SHP77 treated with DMSO at 0.1 percent for 48 hours (cell line): ENCODE measurements at places on chromosomes 3 and 15.

- DNase-seq, result no peak
Observed at GRCh38 chr3:72744330-72744729, 103.9 kb downstream of the SHQ1 start.

- no peak for DNase-seq
Observed at GRCh38 chr15:98893401-98893800, 114.2 kb downstream of the PGPEP1L start.

- DNase-seq, result no peak
Observed at GRCh38 chr15:95520511-95520910, 810.0 kb upstream of the NR2F2 start.

GRCh38 chr3:88301273-88301995, 151.7 kb downstream of the C3orf38 start:
- DNase-seq, result no peak

GRCh38 chr3:136042608-136043221, 77.2 kb downstream of the PPP2R3A start:
- peak; percentile 16 for DNase-seq

- DNase-seq, result no peak
Observed at GRCh38 chr3:145698250-145698649, 462.7 kb downstream of the PLOD2 start.

GRCh38 chr3:117161816-117162215, 452.2 kb downstream of the TUSC7 start:
- no peak for DNase-seq

- DNase-seq, result no peak
Observed at GRCh38 chr3:155981669-155982068, 111.2 kb downstream of the GMPS start.

- DNase-seq, result no peak
Observed at GRCh38 chr15:76345880-76346668, 9.5 kb downstream of the ISL2 start.

DNA sequence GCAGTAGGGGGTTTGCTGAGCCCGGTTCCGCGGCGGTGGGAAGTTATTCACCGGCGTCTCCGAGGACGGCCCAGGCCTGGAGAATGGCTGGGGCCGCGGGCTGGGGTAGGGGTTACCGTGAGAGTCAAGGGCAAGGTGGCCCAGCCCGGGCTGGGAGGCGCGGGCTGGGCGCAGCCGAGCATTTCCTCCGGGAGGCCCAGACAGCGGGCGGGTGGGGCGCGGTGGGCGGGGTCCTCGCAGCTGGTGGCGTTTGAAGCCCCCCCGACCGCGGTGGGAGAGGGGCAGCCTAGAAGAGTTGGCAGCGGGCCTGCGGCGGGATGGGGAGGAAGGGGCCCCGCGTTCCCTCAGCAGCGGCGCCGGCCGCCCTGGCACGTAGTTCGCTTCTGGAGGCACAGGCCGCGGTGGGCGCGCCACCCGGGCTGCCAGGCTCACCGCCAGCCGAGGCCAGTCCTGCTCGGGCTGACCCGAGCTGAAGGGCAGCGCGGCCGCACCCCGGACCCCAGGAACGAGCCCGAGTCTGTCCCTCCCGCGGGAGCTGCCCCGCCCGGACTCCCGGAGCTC, 960 bp upstream of the KLF13 start:
- DNase-seq, result no peak

DNA sequence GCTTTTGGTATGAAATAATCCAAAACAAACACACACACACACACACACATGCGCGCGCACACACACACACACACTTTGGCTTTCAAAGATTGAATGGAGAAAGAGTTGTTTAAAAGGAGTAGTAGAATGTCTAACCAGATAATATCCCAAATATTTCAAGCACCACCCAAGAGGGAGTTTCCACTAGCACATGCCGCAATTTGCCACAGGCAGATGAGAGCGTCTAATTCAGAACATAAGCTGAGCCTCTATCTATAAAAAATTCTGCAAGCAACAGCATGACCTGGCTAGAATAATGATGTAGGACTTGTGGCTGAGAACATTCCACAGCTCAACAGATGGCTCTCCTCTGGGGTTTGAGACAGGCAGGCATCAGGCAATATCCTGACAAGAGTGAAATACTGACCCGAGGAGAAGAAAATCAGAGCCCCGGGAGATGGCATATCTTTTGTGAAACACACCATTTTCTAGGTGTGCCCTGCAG, 302.5 kb upstream of the GADL1 start:
- no peak for DNase-seq

GRCh38 chr15:68325726-68326125, 48.2 kb downstream of the FEM1B start:
- no peak for DNase-seq

DNA sequence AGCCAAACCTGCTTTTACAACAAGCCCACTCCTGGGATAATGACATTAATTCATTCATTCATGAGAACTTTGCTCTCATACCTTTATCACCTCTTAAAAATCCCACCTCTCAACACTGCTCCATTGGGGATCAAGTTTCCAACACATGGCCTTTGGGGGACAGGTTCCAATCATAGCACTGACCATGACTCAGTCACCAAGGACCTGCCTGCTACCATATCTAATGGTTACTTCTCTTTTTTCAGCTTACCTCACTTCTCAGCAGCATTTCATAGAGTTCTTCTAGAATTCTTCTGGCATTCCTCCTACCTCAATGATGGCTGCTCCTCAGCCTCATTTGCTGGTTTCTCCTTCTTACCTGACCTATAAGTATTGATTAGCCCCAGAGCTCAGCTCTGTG, 36.9 kb upstream of the RYK start:
- DNase-seq, result no peak

GRCh38 chr3:48514431-48515227, 10.7 kb upstream of the SHISA5 start:
- DNase-seq, result no peak

- DNase-seq, result no peak
Observed at GRCh38 chr15:84645496-84645895, 8.6 kb downstream of the WDR73 start.

DNA sequence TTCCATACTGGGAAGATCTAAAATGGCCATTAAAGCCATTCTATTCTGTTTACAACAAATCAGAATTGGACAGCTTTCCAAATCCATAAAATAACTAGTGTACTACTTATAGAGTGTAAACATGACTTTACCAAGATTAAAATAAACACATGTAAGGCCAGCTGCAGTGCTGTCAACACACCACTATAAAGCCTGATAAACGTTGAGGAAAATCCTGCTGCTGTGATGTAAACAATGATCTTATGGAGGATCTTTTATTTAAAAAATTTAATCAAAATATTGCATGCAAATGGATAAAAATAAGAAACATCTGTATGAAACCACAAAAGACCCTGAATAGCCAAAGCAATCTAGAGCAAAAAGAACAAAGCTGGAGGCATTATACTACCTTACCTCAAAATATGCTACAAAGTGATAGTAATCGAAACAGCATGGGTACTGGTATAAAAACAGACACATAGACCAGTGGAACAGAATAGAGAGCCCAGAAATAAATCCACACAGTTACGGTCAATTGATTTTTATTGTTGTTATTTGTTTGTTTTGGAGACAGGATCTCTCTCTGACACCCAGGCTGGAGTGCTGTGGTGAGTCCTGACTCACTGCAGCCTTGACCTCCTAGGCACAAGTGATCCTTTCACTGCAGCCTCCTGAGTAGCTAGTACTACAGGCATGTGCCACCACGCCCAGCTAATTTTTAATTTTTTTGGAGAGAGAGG, 428.8 kb upstream of the C2CD4B start:
- peak; percentile 9 for DNase-seq

DNA sequence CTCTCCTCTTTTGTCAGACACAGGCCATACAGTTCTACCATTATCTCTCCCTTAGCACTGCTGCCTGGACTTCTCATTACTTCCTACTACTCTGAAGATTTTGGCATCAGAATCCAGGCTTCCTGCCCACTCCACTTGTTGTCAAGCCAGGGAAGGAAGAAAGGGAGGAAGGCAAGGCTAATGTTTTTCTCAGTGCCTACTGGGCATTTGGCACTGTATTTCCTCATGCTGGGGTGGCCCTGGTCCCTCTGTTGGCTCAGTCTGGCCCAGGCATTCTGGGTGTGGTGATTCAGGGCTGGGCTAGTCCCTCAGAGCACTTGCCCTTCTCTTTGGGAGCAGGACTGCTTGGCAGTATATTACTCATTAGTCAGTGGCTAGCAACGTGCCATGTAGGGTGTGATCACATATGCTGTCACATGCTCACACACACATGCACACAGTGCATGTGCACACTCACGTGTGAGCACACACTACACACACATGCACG, 52.9 kb downstream of the BSN start:
- no peak for DNase-seq

DNA sequence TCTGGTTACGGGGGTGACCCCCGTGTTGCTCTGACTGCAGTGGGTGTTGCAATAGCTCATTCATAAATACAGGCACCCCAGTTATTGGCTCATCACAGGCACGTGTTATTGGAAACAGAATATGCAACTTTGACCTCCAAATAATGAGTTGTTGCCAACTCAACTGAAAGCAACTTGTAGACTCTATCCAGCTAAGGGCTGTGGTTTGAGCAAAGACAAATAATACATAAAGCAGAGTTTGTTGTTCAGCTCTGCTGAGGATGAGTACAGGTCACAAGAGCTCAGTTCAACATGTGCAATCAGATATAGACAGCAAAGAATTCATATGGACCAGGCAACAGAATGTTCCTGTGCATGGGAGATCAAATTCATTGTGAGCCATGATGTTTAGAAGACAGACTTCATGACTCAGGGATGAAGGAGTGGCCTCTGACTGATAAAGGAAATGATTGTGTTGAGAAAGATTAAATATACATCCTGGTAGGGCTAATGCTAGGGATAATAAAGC, 87.6 kb upstream of the LRIG1 start:
- DNase-seq, result no peak

GRCh38 chr15:31871166-31871886, 159.0 kb upstream of the CHRNA7 start:
- no peak for DNase-seq

DNA sequence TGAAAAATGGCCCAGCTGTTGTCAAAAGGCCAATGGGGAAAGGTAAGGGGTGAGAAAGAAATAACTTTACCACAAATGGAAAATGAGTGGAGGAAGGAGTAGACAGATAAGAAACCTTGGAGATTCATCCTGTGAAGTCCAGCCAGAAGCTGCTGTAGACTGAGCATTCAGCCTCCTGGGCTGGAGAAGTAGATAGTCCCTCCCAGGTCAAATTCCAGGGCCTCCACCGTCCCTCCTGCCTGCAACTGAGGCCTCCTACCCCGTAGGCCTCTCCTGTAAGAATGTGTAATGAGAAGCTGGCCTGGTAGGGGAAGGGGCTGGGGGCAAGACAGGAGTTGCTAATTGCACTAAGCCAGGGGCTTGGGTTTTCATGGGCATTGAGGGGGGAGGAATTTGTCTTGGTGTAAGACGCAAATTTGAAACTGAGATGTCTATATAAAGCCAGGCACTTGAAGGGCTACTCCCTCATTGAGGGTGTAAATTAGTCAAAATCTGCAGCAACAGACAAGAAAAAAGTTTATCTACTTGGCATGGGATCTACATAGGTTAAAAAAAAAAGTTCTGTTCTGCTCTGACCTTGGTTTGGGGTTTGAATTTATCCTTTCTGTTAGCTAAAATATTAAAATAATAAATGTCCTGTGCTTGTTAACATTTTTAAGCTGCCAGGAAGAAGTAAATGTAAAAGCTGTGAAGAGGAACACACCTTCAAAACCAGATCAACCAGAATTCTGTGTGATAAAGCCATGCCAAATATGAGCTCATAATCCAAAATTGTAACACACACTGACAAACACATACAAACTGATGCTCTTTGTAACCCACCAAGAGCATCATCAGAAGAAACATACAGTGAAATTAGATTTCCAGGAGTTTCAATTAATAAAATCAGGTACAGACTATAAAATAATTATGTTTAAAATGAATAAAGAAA, 1.7 kb upstream of the RBP2 start:
- no peak for DNase-seq

GRCh38 chr3:53850895-53851294, 4.5 kb downstream of the IL17RB start:
- no peak for DNase-seq

GRCh38 chr3:176490357-176490756, 706.9 kb downstream of the TBL1XR1 start:
- DNase-seq, result no peak

- no peak for DNase-seq
Observed at GRCh38 chr3:66362541-66362941, 138.3 kb downstream of the LRIG1 start.

DNA sequence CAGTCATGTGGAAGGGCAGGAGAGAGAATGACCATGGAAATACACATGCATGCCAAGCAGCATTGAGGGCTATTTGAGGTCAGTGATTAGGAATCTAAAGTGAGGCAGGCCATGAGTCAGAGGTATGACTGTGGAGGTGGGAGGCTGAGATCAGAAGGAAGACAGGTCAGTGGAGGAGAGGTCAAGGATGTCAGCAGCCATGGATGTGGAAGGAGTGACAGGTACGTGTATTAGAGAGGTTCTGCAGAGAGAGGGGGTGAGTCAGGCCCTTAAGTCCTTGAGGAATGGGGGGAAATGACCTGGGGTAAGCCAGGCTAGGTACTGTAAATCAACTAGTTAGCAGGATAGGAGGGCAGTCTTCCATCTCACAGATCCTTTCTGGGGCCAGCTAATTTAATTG, 166.6 kb downstream of the ANO10 start:
- DNase-seq, result no peak

DNA sequence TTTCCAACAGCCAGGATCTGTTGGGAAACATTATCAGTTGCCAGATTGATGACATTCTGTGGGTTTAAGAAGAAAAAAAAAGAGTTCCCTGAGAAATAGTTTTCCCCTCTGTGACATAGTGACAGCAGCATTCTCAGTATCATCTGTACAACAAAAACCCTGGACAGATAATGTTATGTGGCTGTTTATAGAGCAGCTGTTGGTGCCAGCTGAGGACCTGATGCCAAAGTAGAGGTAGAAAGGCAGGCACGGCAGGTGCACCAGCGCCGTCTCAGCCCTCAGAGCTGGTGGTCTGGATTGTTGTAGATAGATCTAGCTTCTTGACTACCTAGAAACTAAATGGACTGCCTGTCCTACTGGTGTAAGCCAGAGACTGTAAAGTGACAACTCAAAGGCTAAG, 56.2 kb upstream of the FILIP1L start:
- DNase-seq, result no peak

GRCh38 chr15:55253580-55253979, 36.0 kb downstream of the RAB27A start:
- DNase-seq, result no peak

- DNase-seq, result peak; percentile 0
Observed at GRCh38 chr15:67433495-67434099, 87.3 kb upstream of the C15orf61 start.

DNA sequence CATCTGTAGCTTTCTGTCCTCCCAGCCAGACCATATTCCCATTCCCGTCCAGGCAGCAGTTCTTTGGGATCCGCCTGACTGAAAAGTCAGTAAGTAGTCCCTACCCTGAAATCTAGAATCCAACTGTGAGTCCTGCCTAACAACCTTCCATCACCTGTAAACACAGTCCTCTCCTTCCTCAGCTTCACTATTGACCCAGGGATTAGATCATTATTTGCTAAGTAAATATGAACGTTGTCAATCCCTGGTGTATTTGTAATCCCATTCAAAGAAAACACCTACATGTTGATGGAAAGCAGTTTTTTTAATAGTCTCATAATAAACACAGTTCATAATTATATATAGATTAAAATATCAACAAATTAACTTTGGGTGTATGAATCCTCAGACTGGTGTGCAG, 732 bp downstream of the SAXO2 start:
- DNase-seq, result peak; percentile 66
